Spleen (tissue), 13 donors: ENCODE measurements at places on chromosomes 13 and 19. TPM values are rescaled to one million over a fixed set of nuclear protein-coding genes. Genes with fewer than 3 reads are reported as not detected.

C19orf85 gene
- not detected for polyA plus RNA-seq

GRCh38 chr19:17001603-17002183, 24.9 kb downstream of the CPAMD8 start:
- peak; percentile 84 for DNase-seq

DNA sequence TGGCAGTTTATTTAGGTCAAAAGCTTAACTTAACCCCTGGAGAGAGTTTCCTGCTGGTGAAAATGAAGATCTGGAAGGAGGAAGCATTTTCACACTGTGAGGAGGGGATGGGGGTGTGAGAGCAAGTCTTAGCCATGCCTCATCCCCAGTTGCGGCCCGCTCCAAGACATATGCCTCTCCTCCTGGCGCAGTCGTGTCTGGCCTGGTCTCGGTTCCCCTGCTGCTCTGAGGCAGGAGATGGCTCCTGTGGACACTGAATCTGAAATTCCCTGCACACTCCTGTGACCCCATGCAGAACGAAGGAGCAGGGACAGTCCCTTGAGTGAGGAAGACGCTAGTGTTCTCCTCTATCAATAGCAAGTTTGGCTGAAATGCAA, 360 bp upstream of the ZNF69 start:
- DNase-seq, result no peak

DNA sequence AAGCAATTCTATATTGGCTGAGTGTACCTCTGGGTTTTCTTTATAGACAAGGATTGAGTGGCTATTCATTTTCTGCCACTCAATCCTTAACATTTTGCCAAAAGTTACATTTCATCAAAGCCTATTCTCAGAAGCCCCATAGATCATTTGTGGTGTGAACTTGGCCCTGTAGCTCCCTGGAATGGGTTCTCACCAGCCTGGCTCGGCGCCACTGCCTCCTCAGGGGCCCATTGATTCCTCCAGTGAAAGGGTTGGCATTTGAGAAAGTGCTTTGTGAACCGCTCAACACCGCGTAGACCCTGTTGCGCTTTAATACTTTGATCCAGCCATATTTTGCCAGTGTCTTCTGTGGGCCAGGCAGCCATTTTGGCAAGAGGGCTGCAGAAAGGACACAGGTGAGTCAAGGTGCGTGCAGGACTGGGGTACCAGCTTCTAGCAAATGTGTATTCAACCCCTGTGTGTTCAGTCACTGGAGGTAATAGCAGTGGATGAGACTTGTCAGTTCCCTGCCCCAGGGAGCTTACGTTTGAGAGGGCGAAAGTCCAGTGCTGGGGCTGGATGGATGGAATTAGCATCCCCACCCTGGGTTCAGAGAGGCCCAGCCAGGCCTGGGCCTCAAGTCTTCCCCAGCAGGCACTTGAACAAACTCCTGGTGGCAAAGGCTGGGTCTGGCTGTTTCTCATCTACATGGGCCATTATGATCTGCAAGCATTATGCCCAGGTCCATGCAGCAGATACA, 3.8 kb downstream of the RAB8A start:
- no peak for DNase-seq

GRCh38 chr19:5340637-5341447, at the start of gene PTPRS:
TSS of gene PTPRS (minus strand) at chr19:5340812. CDS start at chr19:5286140, 54,672 bp downstream.
- peak; percentile 82 for DNase-seq

GPR183 gene
- polyA plus RNA-seq, result 60.6 TPM

- DNase-seq, result no peak
These were observed 4.9 kb upstream of the POU4F1 start for GRCh38 chr13:78608252-78608687.
